ENCODE measurements at places on chromosomes 16 and 17.
A peak's percentile ranks its signal among the peaks of the same experiment; 100 is the strongest.

DNA sequence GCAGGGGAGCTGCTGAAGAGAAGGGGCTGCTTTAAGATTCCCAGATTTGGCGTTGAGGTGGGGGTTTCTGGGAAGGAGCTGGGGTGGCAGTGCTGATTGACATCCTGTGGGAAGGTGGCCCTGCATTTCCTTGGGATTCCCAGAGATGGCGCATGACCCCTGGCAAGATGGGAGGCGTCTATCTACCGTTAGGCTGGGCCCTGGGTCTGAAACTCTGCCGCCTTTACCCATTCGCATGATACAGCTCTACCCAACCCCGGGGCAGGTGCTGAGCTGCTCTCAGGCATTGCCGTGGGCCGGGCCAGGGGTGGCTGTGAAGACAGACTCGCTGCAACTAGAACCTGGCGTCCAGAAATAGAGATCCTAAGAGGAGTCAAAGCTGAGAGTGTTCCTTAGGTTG lies 9.9 kb upstream of the MVD start:
- no peak for DNase-seq

DNA sequence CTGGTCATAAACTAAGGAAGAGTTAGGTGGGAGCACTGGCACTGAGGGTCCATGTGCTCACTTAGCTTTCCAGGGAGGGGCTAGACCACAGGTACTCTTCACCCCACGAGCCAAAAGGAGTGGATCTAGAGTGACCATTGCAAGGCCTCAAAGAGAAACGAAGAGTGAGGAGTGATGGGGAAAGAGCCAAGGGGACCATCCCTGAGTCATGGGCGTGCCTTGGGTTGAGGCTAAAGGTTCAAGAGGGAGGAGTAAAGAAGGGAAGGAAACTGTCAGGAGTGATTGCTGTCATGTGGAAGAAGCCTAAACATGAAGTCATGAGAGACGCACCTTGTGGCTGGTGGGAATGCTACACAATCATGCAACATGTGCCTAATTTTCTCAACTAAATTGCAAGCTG lies 141.0 kb downstream of the CDH13 start:
- no peak for DNase-seq

DNA sequence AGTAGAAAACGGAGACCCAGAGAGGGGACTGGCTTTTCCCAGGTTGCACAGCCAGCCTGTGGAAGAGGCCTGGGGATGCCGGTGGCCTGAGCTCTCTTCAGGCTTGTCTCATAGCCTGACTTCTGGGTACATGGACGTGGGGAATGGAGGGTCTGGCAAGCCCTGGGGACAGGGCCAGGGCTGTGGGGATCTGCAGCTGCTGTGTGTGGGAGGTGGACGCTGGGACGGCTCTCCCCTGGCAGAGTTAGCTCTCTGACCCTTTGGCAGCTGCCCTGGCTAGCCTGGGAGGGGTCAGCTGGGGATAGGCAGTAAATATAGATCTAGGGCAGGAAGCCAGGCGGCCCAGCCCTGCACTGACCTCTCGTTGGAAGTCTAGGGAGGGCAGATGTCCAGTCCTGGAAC lies 20.5 kb downstream of the SLC4A1 start:
- peak; percentile 78 for DNase-seq

- no peak for DNase-seq
These were observed 2.9 kb upstream of the IFI35 start for GRCh38 chr17:43003542-43004172.

DNA sequence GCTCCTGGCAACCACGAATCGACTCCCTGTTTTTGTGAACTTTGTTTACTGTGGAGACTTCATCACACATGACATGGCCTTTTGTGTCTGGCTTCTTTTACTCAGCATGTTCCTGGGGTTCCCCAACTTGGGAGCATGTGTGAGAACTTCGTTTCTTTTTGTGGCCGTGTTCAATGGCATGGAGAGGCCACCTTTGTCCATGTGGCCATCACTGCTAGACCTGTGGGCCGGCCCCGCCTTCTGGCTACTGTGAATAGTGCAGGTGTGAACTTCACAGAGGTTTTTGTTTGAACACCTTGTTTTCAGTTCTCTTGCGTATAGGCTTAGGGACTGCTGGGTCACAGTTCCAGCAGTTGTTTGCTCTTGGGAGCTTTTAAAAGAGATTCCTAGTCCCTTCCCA lies 5.7 kb upstream of the SLC38A8 start:
- no peak for DNase-seq

- peak; percentile 45 for DNase-seq
These were observed 772 bp upstream of the NUP93 start for GRCh38 chr16:56728980-56729734.

DNA sequence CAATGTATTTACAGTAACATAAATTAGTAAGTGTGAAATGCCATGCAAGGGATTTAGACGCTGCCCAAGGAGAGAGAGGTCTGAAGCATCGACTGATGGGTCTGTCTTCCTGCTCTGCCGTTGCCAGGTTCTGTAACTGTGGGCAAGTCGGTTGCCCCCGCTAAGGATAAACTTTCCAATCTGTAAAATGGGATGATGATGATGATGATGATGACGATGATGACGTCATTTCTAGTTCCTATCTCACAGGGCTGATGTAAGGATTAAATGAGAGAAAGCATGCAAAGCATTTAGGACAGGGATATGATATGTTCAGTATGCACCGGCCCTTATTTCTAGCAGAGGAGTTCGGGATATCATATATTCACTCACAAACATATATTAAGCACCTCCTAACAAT lies 54.8 kb downstream of the C17orf67 start:
- DNase-seq, result no peak

GRCh38 chr17:7632492-7632894 lies 2.6 kb downstream of the SHBG start:
- peak; percentile 86 for DNase-seq

DNA sequence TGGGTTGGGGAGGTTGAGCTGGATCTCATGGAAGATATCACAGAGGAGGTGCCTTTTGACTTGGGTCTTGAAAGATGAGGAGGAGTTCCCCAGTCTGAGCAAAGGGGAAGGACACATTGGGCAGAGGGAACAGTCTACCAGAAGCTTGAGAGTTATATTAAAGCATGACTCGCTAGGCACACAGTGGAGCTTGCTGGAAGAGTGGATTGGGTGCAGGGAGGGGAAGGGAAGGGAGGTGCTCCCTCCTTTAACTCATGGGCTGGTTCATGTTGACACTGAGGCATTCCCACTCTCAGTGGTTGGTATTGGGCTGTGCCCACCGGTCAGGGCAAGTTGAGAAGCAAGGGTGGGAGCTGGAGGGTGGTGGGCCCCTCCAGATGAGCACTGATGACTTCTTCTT lies 5.9 kb downstream of the TMEM98 start:
- DNase-seq, result no peak

DNA sequence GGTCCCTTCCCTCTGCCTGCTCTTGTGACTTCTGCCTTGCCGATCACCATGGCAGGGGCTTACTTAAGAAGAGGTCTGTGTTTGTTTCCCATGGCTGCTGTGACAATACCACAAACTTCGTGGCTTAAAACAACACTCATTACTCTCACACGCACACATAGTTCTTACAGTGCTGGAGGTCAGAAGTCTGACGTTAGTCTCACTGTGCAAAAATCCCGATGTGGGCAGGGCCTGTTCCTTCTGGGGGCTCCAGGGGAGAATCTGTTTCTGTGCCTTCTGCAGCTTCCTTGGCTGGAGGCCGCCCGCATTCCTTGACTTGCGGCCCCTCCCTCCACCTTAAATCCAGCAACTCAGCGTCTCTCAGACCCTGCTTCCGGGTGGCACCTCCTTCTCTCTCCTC lies 249.2 kb upstream of the GSE1 start:
- DNase-seq, result no peak

DNA sequence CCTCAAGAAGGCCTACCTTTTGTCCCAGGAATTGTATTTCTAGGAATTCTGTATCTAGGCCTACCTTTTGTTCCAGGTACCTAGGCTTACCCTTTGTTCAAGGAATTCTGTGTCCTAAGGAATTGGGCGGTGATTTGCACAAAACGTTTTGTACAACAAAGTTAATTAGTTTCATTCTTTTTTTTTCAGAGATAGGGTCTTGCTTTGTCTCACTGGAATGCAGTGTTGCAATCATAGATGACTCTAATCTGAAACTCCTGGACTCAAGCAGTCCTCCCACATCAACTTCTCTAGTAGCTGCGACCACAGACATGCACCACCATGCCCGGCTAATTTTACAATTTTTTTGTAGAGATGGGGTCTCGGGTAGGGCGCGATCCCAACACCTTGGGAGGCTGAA lies 7.0 kb downstream of the CDR2L start:
- no peak for DNase-seq

GRCh38 chr16:72051818-72052217 lies 2.5 kb upstream of the HP start:
- no peak for DNase-seq

GRCh38 chr17:45160447-45161287 lies 1.0 kb upstream of the HEXIM2 start:
- DNase-seq, result peak; percentile 88

- no peak for DNase-seq
These were observed 24.4 kb downstream of the SRL start for GRCh38 chr16:4217204-4218131.

- no peak for DNase-seq
These were observed 70.8 kb downstream of the ELAC2 start for GRCh38 chr17:12947047-12947446.

- DNase-seq, result no peak
These were observed 8.4 kb upstream of the SHCBP1 start for GRCh38 chr16:46629331-46630219.

GRCh38 chr17:30376621-30377452 lies 1.9 kb upstream of the CPD start:
- no peak for DNase-seq

DNA sequence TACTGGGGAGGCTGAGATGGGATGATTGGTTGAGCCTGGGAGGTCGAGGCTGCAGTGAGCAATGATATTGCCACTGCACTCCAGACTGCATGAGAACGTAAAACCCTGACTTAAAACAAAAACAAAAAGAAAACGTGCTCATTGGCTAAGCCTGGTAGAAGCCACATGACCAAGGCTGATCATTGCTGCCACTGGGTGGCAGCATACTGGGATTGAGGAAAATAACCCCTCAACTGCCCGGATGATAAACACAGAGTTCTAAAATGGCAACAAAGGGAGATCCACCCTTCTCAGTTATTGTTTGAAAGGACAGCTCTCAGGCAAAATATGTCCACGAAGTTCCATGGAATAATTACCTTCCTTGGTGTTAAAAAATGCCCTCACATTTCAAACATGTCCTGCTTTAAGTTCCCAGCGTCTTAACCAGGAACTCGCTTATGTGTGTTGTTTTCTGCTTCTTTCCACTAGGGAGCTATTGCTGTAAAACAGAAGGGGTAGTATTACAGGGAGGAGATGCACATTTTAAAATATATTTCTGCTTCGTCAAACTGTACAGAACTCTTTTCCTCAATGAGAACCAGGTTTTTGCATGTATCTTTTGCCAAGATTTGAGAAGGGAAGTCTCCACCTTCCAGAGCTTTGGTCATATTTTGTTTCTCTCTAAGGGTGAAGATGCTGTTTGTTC lies 675.3 kb downstream of the MAF start:
- peak; percentile 19 for DNase-seq

- DNase-seq, result no peak
These were observed 10.7 kb downstream of the NLK start for GRCh38 chr17:28053044-28053670.

- peak; percentile 52 for DNase-seq
These were observed 3.3 kb downstream of the PGS1 start for GRCh38 chr17:78381601-78382232.

- DNase-seq, result no peak
These were observed 113.2 kb downstream of the CCDC182 start for GRCh38 chr17:57631871-57632270.

- no peak for DNase-seq
These were observed 48.3 kb downstream of the CUEDC1 start for GRCh38 chr17:57906910-57907309.

DNA sequence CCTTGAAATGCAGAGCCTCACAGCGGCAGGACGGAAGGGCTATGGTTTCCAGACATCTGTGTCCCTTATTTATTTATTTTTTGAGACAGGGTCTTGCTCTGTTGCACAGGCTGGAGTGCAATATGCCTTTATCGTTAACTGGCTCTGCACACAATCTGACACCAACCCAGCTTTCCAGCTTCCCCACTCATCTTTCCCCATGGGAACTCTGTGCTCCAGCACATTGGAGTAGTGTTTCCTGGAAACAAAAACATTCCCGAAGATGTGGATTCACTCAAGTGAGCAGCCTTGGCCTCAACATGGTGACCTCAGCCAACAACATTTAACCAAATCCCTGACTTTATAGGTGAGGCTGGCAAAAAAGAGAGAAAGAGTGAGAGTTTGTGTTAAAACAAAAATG lies 307.1 kb downstream of the TMEM114 start:
- DNase-seq, result no peak

- DNase-seq, result no peak
These were observed 4.3 kb downstream of the COG1 start for GRCh38 chr17:73197161-73197560.

- DNase-seq, result no peak
These were observed 4.7 kb downstream of the NATD1 start for GRCh38 chr17:21248500-21248899.

- DNase-seq, result no peak
These were observed 5.9 kb upstream of the DPEP2 start for GRCh38 chr16:68005211-68005610.

- DNase-seq, result no peak
These were observed 47.8 kb upstream of the GSE1 start for GRCh38 chr16:85565340-85565739.
